ENCODE measurements at places on chromosomes 4 and X.

- DNase-seq: no peak
Measured at GRCh38 chr4:138669479-138670315, 345.9 kb upstream of the NOCT start.

- peak; percentile 59 for DNase-seq
Measured at GRCh38 chrX:49192722-49193328, 6.7 kb upstream of the PRICKLE3 start.

DNA sequence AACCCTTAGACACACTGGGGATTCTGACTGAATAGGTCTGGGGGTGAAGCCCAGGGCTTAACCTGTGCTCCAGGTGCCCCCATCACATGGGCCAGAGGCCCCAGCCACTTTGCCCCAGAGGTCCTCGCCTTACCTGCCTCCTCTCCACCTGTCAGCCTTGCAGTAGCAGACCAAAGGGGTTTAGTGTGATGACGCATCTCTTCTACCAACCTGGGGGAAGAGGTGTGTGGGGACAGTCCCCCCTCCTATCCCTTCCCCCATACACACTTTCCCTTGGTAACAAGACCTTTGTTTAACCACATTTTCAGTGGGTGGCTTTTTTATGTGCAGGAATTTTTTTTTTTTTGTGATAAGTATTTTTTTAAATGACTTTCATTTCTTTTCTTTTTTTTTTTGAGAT, 6.3 kb downstream of the CLCN4 start:
- no peak for DNase-seq

DNA sequence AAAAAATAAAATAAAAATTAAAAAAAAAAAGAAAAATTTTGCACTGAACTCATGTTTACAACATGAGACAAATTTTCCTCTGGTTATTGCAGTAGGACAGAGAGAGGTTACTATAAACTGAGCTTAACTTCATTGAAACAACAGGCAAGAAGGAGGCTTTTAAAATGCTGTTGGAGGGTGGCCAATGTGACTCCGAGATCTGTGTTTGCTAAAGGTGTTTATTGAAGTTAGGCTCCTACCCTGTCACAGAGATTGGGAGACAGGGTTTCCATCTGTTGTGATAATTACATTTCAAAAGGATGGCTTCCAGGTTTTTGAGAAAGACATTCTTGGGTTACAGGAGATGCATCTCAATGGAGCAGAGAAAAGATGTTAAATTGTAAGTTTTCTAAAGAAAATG, 370.5 kb upstream of the HS3ST1 start:
- no peak for DNase-seq

GRCh38 chr4:53557669-53558064, 33.6 kb downstream of the LNX1 start:
- DNase-seq: no peak
